Cortex of kidney (tissue), 1 donor: ENCODE measurements at places on chromosomes 13 and 19.

DNA sequence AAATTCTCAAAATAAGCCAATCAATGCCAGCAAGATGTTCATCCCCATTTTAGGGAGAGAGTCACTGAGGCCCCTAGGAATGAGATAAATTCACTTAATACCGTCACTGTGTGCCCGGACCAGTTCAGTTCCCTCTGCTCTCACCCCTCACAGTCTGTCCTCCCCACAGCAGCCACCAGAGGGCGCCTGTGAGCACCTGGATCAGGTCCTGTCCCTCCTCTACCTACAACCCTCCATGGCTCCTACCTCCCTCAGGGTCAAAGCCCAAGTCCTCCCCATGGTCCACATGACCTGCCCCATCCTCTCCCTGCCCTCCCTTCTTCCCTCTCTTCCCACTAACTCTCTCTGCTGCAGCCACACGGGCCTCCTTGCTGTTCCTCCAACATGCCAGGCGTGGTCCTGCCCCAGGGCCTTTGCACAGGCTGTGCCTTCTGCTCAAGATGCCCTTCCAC lies 42.0 kb upstream of the NFIC start:
- DNase-seq, result no peak

DNA sequence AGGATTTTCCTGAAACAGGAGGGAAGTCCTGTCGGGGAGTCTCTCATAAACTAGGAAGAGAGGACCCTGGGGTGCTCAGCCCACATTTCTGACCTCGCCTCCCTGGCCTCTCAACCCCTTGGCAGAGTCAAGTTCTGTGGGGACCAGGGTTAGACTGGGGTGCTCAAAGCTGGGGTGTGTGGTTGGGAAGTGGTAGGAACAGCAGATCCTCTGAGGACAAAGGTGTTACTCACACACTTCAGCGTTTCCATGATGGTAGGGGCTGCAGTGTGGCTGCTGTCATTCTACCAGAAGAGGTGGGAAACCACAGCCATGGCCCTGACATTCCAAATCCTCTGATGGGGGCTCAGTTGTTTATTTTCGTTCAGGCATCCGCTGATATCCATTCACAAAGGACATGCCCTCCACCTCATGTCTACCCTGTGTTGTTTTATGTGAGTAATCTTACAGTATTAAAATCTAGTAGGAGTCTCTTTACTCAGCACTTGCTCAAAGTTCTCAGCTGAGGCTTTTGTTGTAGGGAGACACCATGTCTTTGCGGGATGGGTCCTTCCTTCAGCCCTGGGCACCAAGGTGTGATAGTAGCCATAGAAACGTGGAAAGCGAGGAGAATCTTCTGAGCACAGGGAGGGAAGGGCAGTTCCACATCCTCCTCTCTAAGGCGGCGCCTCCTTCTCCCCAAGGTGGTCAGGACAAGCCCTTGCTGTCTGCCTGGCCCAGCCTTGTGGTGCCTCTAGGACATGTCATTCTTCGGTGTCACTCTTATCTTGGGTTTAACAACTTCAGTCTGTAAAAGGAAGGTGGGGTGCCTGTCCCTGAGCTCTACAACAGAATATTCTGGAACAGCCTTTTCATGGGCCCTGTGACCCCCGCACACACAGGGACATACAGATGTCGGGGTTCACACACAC lies 1.5 kb downstream of the KIR2DL3 start:
- DNase-seq, result no peak

DNA sequence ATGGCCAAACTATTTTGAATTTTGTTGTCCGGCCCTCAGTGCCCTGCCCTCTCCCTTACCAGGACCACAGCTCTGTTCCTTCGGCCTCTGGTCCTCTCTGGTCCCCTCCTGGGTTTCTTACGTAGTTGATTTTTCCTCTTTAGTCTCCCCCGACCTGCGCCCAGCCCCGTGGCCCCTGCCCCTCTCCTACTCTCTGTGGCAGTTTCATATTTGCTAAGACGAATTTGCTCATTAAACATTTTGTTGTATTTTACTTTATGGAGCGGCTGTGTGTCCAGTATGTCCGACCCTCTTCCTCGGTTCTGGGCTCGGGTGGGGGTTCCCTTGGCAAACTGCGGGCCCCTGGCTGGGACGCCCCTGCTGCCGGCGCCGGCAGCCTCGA lies 576 bp upstream of the EPN1 start:
- DNase-seq, result no peak

DNA sequence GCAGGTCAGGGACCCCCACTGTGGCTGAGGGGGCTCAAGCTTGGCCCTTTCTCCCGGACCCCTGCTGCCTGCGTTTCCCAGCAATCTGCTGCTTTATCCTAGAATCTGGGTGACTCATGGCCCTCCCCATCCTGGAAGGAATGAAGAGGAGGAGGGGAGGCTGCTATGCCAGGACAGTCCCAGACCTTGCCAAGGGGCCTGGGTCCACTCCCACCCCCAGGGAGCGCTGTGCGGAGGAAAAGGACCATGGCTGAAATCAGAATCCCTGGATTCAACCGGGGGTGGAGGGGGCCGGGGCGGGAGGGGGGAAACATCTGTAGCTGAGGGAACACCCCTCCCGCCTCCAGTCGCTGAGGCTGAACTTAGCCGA lies 20.5 kb downstream of the ZNF114 start:
- DNase-seq, result no peak
